ENCODE measurements at places on chromosomes 7 and 10. TPM values are rescaled to one million over a fixed set of nuclear protein-coding genes. Genes with fewer than 3 reads are reported as not detected.

HMX3 gene
- not detected for total RNA-seq

ZNF746 gene
- 27.6 TPM for total RNA-seq

PAPOLB gene
- 0.13 TPM for total RNA-seq

HYAL4 gene
- total RNA-seq, result not detected

STMP1 gene
- total RNA-seq, result 21.6 TPM

CUBN gene
- 0.69 TPM for total RNA-seq

MMS19 gene
- 112 TPM for total RNA-seq

ANKRD61 gene
- 0.23 TPM for total RNA-seq

PLXDC2 gene
- total RNA-seq, result 4.0 TPM

PON1 gene
- total RNA-seq, result not detected

MYO1G gene
- total RNA-seq, result not detected

PTER gene
- 5.8 TPM for total RNA-seq

TMEM243 gene
- 39.0 TPM for total RNA-seq

SPDYE6 gene
- not detected for total RNA-seq

ZNF727 gene
- total RNA-seq, result not detected

CHN2 gene
- total RNA-seq, result not detected

CTNNA3 gene
- 0.19 TPM for total RNA-seq

ATOH7 gene
- 0.11 TPM for total RNA-seq

FBXO24 gene
- total RNA-seq, result 0.92 TPM

SPAM1 gene
- total RNA-seq, result not detected

ARL5B gene
- total RNA-seq, result 8.7 TPM

PNLIPRP2 gene
- not detected for total RNA-seq

GRM3 gene
- total RNA-seq, result not detected

CDC123 gene
- 102 TPM for total RNA-seq

TUBB8 gene
- not detected for total RNA-seq

Data from LHCN-M2 (cell line).